ENCODE measurements at places on chromosomes 5 and 9. TPM values are rescaled to one million over a fixed set of nuclear protein-coding genes. Genes with fewer than 3 reads are reported as not detected.

Gene SNX24
- total RNA-seq = 30.7 TPM

Gene PDZD2
- 1.8 TPM for total RNA-seq

Gene DMXL1
- total RNA-seq = 10.6 TPM

DNA sequence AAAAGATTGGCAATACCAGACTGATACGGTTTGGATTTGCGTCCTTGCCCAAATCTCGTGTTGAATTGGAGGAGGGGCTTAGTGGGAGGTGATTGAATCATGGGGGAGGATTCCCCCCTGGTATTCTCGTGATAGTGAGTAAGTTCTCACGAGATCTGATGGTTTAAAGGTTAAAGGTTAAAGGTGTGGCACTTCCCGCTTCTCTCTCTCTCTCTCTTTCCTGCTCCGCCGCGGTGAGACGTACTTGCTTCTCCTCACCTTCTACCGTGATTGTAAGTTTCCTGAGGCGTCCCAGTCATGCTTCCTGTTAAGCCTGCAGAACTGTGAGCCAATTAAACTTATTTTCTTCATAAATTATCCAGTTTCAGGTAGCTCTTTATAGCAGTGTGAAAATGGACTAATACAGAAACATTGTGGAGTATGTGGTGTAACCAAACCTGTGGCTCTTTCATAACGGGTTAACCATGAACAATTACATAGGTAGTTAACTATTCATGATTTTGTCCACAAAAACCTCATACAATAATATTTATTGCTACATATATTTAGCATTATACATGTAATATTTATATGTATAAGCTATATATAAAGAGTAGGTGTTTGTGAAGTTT is 107.5 kb downstream of the ANXA1 start:
- no peak for DNase-seq

Gene LCN15
- not detected for total RNA-seq

- DNase-seq = no peak
Measured at GRCh38 chr5:169190849-169191248, 110.1 kb downstream of the SLIT3 start.

GRCh38 chr5:37667846-37668245 is 172.0 kb downstream of the GDNF start:
- DNase-seq = no peak
